ENCODE measurements at places on chromosomes 1 and 21. TPM values are rescaled to one million over a fixed set of nuclear protein-coding genes. Genes with fewer than 3 reads are reported as not detected.

Gene HAO2
- not detected for total RNA-seq

Gene JMJD4
- total RNA-seq: 26.7 TPM

Gene OR2L8
- total RNA-seq: not detected

Gene PTGS2
- 4.8 TPM for total RNA-seq

Gene IL10
- total RNA-seq: not detected

Gene ADAMTS5
- total RNA-seq: 1.1 TPM

Gene TTC22
- not detected for total RNA-seq

Gene ARHGAP30
- total RNA-seq: not detected

Gene CFAP107
- total RNA-seq: not detected

Gene TEDDM1
- not detected for total RNA-seq

Gene FABP3
- 5.6 TPM for total RNA-seq

Gene IGFN1
- total RNA-seq: not detected

Gene KIF2C
- 45.0 TPM for total RNA-seq

Gene C1orf141
- not detected for total RNA-seq

Gene MYCL
- total RNA-seq: 0.72 TPM

Gene CFAP74
- not detected for total RNA-seq

Gene CR1
- total RNA-seq: not detected

Gene SZRD1
- total RNA-seq: 119 TPM

Gene PDPN
- not detected for total RNA-seq

Gene GIPC2
- total RNA-seq: 0.28 TPM

Gene NBPF8
- 12.2 TPM for total RNA-seq

Gene EFNA1
- 0.28 TPM for total RNA-seq

Gene BARHL2
- not detected for total RNA-seq

Gene KCNE2
- total RNA-seq: not detected

Gene EPHA8
- not detected for total RNA-seq

Gene TNNT2
- 0.56 TPM for total RNA-seq

All from IMR-90 (cell line).